Stimulated activated CD4-positive, alpha-beta T cell treated with anti-CD3 and anti-CD28 coated beads, Interleukin-2, amount 100 ng/mL, for 24 hours (primary cell): ENCODE measurements at places on chromosomes 1 and 21.

DNA sequence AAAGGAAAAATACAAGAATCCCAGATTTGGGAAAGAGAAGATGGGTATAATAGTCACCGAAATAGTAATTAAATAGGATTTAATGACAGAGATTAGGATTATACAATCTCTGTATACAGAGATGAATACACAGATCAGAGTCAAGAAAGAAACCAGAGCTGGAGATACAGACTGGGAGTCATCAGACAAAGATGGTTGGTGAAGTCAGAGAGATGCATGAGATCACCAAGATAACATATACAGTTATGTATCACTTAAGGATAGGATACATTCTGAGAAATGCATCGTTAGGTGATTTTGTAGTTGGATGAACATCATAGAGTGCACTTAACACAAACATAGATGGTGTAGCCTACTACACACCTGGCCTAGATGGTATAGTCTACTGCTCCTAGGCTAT, 49.8 kb downstream of the VCAM1 start:
- no peak for DNase-seq

DNA sequence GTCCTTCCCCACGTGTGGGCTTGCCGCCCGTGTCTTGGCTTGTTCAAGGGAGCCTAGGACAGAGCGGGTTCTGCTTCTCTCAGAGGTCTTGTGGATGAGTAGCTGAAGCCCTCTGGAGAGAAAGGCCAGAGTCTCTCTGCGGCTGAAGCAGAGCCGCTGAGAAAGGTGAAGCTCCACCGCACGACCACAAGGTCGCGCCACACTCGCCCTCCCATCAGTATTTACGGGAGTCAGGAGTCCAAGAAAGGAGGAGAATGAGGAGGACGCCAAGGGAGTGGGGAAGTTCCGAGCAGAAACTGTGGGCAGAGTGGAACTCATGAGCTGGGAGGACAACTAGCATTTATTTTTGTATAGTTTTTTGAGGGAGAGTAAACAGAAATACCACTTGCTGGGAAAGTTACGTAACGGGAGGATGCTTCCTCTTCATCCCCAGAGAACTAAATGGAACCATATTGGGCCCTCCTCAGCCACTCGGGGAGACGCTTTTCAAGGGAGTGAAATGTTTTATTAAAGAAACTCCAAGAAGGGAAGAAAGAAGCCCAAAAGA, 51.6 kb upstream of the HAO2 start:
- no peak for DNase-seq

- no peak for DNase-seq
Measured at GRCh38 chr1:9888886-9889285, 21.2 kb downstream of the CTNNBIP1 start.

DNA sequence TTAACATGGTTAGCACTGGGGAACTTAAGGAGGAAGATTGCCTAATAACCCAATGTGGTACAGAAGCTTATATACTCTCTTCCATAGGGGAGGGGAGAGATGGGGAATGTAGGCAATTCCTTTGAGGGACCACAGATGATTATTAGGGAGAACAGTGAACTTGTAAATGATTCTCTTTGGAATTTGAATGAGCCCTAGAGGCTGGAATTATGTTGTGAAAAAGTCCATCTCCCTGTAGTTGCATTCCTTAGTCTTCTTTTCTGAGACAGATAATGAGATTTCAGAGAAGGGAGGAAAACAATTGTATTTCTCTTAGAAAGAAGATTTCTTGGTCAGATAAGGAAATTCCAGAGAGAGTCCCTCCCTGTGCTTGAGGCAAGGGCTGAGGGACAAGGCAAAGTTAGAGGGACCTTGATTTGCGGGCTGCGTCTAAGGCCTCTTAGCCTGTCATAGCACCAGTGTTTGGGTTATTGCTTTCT, 89.0 kb upstream of the HMCN1 start:
- DNase-seq, result no peak

GRCh38 chr1:179079113-179079761, 2.6 kb upstream of the TOR3A start:
- DNase-seq, result peak; percentile 53

DNA sequence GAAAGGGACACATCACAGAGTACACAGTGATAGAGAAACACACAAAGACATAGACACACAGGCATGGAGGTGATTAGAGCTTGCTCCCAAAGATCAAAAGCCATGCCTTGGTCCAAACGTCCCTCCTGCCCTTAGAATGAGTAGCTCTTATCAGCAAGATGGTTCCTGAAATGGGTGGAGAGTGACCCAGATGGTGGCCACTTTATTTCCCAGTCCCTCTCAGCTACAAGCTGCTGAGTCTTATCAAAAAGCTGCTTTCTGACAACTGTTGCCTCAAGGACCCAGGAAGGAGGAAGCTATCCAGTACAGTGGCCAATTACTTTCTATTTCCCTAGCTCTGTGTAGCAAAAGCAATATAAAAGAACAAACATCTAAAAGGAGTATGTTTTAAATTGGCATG, 7.7 kb upstream of the CLCA1 start:
- DNase-seq, result no peak

DNA sequence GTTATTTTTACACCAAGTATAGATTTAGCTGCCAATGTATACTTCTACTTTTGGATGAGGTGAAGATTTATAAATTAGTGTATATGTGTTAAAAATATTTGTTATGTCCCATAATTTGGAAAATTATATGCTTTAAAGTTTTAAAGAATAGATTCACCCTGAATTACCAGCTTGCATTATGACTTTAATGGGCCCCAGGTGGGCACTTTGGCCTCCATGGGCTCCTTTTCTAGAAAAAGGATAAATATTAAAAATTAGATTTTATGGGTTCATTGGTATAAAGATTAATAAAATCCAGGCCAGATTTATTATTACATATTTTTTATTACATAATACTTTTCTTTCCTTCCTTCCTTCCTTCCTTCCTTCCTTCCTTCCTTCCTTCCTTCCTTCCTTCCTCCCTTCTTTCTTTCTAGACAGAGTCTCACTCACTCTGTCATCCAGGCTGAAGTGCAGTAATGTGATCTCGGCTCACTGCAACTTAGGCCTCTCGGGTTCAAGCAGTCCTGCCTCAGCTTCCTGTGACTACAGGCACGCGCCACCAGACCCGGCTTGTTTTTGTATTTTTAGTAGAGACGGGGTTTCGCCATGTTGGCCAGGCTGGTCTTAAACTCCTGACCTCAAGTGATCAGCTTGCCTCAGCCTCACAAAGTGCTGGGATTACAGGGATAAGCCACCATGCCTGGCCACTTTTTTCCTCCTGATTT, 21.9 kb downstream of the KMO start:
- DNase-seq, result no peak

GRCh38 chr1:53626616-53627015, 112.3 kb downstream of the GLIS1 start:
- peak; percentile 7 for DNase-seq

DNA sequence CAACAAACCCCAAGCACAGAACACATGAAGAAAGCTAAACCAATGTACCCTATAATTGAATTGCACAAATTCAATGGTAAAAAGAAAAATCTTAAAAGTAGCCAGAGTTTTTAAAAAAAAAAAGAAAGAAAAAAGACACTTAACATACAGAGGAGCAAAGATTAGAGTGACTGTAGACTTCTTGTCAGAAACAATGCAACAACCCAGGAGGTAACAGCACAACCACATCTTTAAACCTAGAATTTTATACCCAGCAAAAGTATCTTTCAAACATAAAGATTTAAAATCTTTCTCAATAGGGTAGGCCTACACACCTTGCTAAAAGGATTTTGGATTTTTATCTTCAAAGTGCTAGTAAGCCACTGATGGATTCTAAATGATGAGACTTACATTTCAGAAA, 64.4 kb downstream of the PHTF1 start:
- DNase-seq, result no peak

- DNase-seq, result peak; percentile 47
Measured at GRCh38 chr1:28577052-28577678, 14.9 kb upstream of the RAB42 start.

DNA sequence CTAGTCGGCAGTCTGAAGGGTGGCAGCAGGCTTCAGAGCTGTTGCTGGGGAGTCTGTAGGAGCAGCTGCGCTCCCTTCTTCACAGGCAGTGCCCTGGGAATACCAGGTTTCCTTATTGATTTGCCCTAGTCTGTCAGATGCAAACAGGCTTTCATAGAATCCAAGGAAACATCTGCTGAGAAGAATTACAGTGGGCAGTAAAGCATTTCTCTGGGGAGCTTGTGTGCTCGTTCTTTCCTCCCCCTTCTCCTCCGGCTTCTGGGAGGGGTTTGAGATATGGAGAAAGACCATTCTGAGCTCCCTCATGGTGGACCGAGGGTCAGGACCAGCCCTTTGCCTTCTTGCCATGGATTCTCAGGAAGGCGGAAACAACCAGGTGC, 25.4 kb upstream of the PARP1 start:
- no peak for DNase-seq

DNA sequence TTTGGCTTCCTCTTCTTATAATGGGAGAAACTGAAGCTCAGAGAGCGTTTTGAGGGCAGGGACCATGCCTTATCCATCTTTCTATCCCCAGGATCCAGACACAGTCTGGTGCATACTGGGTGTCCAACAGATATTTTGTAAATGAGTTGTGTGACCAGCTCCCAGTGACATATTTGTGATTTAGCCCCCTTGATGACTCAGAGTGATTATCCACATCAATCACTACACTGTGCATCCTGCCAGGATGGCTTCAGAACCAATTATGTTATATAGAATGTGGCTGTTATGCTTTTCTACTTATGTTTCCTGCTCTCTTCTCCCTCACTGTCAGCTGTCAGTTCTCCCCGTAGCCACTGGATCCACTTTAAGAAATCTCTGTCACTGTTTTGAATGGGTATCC, 11.3 kb downstream of the OLFML3 start:
- DNase-seq, result no peak

- no peak for DNase-seq
Measured at GRCh38 chr21:44477131-44477530, 21.8 kb downstream of the LRRC3 start.

DNA sequence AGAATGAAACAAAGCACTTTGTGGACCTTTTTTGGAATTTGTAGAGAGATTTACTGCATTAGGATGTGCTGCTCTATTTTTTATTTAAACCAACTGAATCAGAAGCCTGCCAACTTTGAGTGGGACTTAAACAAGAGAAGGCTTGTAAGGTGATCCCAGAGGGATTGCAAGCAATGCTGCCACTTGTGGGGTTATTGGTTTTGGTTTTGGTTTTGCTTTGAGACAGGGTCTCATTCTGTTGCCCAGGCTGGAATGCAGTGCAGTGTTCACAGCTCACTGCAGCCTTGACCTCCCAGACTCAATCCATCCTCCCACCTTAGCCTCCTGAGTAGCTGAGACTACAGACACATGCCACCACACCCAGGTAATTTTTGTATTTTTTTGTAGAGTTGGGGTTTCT, 32.2 kb upstream of the GNG5 start:
- DNase-seq, result no peak

- no peak for DNase-seq
Measured at GRCh38 chr1:206460836-206461426, 9.3 kb upstream of the IKBKE start.

- no peak for DNase-seq
Measured at GRCh38 chr1:111565079-111565478, 54.5 kb upstream of the RAP1A start.

- DNase-seq, result no peak
Measured at GRCh38 chr1:105072446-105072845, 1322.7 kb downstream of the AMY1C start.

GRCh38 chr1:96934282-96934681, 212.7 kb downstream of the PTBP2 start:
- DNase-seq, result no peak

DNA sequence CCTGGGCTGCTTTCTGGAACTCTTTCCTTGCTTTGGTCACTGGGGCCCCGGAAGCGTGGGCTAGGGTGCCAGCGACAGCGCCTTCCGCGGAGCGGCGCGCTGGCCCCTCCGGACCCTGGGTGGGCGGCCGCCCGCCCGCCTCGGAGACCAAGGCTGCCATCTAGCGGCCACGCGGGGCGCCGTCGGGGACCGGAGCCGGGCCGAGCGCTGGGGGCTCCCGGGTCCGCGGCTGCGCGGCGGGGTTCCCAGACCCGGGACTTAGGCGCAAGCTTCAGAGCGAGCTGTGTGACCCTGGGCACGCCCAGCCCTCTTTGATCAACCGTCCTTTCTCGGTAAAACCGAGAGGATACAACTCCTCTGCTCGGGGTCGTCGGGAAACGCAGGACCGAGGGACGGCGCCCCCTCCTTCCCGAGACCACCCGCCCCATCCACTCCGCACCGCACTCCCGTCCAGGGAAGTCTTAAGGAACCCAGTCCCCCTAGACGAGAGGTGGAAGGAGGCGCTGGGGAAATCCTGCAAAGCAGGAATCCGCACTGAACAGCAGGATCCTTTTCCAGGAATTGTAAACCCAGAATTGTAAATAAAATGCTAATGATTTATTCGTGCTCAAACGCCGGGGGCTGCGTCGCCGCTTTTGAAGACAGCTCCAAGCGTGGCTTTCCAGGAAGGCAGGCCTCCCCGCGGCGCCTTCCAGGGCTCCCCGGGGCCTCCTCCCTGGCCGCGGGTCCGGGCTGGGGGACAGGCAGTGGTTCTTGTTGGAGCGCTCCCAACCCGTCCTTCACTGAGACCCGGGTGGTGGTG, 41.2 kb downstream of the RRAGC start:
- peak; percentile 65 for DNase-seq

DNA sequence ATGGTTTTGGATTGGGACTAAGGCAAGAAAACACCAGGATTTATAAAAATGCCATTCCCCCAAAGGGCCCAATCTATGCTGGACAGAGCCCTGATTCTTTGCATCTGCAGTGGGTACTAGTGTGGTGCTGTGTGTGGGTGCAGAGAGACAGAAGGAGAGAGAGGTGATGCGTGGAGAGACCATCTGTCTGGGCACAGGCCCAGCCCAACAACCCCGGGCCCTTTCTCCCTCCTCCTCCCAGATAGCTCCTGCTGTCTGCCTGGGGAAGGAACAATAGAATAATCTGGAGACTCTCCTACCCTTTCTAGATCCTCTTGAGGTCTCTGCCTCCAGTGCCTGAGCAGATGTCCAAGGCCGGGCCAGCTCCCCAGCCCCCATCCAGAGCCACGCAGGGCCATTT, 15.1 kb downstream of the KIAA1614 start:
- no peak for DNase-seq

GRCh38 chr1:84012018-84012417, 13.1 kb upstream of the TTLL7 start:
- DNase-seq, result no peak

GRCh38 chr1:183366116-183366515, 52.1 kb downstream of the NMNAT2 start:
- DNase-seq, result no peak

DNA sequence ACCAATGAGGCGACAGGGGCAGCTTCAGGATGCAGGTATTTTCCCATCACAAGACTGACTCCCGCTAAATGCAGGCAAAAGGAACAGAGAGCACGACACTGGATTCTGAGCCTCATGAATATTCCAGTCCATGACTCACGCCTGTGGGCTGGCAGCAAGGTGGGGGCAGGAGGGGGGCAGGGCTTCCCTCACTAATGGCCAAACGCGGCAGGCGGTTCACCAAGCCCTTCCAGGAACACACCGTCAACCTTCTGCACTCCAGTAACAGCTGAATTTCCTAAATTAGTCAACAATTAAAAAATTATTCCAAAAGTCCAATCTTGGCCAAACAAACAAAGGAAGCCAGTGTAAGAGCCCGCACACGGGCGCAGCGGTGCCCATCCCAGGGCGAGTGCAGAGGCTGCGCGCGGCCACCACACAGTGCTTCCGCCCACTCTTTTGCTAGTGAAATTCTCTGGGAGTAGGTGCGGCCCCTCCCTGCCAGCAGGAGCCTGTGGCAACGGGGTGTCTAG, 12.5 kb upstream of the GPR153 start:
- DNase-seq, result no peak
